ENCODE measurements at places on chromosomes 7 and 10.

- no peak for DNase-seq
These were observed 12.8 kb downstream of the CNNM1 start for GRCh38 chr10:99341860-99342490.

DNA sequence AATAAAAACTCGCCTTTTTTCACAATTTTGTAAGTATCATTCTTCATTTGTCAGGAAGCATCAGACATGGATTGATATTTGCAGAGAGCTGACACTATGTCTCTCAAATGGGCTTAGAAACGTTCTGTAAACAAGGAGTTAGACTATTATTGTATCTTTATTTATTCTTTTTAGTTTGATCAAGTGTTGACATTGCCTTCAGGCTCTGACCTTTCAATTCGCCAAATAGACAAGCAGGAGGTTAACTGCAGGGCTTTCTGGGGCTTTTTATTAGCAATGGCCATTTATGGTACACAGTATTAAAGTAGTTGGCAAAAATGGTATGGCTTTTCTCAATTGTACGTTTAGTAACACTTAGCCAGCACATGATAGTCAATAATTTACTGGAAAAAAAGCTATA lies 221.7 kb downstream of the ZWINT start:
- DNase-seq: no peak

- DNase-seq: no peak
These were observed 51.7 kb upstream of the PITRM1 start for GRCh38 chr10:3224241-3224640.

- DNase-seq: no peak
These were observed 6.9 kb upstream of the ORAI2 start for GRCh38 chr7:102426268-102427018.

GRCh38 chr7:93977211-93977950 lies 26.8 kb downstream of the BET1 start:
- no peak for DNase-seq

DNA sequence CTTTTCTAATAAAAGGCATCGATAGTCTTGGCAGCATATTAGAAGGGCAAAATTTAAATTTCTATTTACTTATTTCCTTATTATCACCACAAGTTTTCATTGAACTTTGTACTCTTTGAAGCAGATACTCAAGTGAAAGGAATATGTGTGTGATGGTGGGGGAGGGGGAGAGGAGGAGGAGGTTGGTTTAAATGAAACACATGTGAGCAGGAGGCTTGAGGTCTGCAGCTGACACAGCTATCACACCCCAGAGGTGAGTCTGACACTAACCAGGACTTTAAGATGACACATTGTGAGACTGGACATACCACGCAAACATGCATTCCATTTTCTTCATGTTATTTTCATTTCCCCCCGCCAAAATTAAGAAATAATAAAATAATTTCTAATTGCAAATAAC lies 63.3 kb downstream of the CTTNBP2 start:
- no peak for DNase-seq

- DNase-seq: no peak
These were observed 46.4 kb upstream of the NXPH1 start for GRCh38 chr7:8386926-8387550.

DNA sequence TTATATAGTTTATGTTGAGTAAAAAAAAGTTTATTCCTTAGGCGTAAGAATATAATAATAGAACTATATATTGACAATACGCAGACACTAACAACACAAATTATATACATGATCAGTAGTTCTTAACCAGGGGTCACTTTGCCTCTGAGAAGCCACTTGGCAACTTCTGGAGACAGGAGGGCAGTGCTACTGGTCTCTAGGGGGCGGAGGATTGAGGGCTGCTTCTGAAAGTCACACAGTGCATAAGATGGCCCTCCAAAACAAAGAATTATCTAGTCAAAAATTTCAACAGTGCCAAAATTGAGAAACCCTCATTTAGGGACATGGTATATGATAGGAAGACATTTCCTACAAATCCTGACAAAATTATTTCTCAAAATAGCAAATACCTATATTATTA lies 77.1 kb downstream of the THSD7A start:
- no peak for DNase-seq

- DNase-seq: no peak
These were observed 82.9 kb downstream of the SEMA3D start for GRCh38 chr7:85103962-85104361.

DNA sequence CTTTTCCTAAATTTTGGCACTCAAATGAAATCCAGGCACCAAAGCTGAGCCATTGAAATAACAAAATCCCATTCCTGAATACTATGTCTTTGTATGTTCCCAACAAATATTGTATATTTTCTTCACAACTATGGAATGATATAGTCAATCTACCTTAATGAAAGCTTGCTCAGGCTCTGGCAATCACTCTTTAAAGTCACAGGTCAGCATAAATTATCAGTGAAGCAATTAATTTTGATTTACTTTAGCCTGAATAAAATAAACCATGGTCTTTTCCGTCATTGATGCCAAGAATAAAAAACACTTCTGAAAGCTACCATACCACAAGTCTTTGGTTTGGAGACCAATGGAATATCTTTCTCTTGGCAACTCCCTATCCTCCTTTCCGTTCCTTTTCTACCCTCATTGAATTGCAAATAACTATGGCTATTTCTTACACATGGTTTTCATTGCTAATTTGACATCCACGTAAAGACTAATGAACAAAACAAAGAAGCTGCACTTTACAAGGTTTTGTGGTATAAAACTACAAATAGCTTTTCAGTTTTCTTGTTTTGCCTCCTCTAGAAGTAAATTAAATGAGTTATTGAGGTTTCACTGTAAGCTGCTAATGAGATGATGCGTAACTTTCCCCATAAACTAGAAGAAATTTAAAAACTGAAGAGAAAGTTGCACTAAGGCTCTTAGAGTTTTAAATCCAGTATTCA lies 166.6 kb downstream of the TAX1BP1 start:
- no peak for DNase-seq

- DNase-seq: no peak
These were observed 221.3 kb upstream of the SMIM30 start for GRCh38 chr7:113339661-113340060.

- DNase-seq: no peak
These were observed 133.7 kb downstream of the LHPP start for GRCh38 chr10:124595143-124595883.

GRCh38 chr10:60208676-60209269 lies 180.9 kb downstream of the ANK3 start:
- DNase-seq: no peak

DNA sequence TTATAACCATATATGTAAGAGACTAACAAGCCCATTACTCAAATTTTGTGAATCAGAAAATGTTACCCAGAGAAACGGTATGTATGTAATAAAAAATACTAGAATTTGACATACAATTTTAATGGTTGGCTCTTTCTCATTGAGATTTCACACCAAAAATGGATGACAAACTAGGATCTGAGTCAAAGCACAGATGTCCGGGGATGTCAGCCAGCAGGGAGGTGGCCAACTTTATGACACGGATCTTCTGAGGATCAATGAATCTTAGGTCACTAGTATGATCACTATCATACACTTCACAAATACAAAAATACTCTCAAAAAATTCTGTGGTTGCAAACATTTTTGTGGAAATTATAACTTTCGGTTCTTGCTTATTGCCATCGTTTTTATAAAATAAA lies 173.5 kb upstream of the NFE2L3 start:
- no peak for DNase-seq

DNA sequence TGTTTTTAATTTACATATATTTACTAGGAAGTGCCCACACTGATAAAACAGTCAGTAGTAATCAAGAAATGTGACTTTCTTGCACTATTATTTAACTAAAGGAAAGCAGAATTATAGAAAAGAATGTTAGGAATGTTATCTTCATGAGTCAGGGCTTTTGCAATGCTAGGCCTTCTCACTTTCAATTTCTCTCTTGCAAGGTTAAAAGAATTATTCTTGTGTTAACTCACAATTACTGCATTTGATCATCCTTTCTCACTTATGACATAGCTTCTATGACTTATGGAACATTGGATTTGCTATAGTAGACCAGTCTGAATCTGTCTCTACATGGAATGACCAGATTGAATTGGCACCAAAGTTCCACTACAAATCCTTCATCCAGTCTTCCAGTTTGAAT lies 192.4 kb downstream of the SDK1 start:
- no peak for DNase-seq

DNA sequence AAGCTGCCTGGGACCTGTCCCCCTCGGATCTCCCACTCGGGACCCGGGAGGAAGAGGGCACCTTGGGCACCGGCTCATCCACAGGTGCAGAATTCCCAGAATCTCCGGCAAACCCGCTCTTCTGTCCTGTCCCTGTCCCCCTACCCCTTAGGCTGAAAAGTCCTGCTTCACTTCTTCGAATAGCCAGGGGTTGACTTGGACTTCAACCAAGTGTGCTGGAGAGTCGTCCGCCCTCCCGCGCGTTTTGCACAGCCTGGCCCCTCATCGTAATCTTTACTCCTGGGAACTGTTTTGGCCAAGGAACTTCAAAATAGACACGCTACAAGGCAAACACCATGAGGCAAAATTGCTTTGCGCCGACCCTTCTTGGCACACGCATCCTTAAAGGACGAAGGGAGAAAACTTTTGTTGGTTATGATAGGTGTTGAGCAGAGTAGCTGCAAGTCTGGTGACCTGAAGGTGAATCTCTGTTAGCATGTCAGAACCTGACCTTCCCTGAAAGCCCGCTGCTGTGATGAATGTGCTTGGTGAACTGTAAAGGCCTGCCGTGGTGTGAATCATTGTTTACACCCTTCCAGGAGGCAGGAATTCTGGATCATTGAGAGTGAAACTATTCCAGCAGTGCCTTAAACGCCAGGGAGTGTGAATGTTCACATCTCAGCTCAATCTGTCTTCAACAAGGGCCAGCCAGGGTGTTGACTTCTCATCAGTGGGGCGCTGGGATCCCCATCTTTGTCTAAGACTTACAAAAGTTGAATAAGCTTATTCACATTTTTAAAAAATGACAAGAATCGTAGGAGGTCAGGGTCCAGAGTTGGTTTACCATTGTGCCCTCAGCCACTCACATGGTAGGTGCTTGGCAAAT lies 589 bp upstream of the RAPGEF5 start:
- peak; percentile 32 for DNase-seq

- no peak for DNase-seq
These were observed 4.3 kb downstream of the YWHAG start for GRCh38 chr7:76354516-76354915.

GRCh38 chr7:25009257-25009656 lies 29.3 kb upstream of the OSBPL3 start:
- no peak for DNase-seq

- no peak for DNase-seq
These were observed 119.8 kb downstream of the GRK5 start for GRCh38 chr10:119327096-119327745.

- DNase-seq: peak; percentile 5
These were observed 316.2 kb downstream of the SORCS3 start for GRCh38 chr10:104957178-104957841.

- DNase-seq: no peak
These were observed 57.6 kb upstream of the PDGFA start for GRCh38 chr7:577278-577665.

DNA sequence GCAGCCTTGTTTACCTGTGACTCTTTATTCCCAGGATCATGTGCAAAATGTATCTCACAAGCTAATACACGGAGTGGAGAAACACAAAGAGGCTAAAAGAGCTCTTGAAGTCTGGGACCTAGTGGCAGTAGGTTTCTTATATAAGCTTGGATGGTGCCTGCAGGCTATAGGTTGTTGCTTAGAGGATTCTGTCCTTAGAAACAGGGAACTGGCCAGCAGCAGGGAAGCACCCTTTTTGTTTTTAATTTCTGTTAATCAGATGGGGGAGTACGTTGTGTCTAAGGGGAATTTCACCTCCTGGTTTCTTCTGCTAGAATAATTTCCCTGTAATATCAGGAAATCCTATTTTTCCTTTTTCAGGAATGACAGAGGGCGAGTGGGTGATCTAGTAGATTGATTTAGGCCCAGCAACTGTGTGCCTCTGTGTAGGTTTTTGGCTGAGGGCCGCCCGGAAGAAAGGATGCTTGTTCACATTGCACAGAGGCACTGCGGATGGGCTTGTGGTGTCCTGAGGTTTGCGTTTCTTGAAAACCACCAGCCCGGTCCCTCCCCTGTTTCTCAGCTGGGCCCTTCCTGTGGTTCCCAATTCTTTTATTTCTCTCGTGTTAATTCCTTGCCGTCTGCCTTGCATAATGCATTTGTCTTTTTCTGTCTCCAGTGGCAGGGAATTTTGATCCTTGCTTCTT lies 158.0 kb downstream of the CAMK1D start:
- DNase-seq: no peak

- DNase-seq: no peak
These were observed 57.1 kb upstream of the CELF2 start for GRCh38 chr10:10960534-10960933.

- no peak for DNase-seq
These were observed 505.1 kb downstream of the INHBA start for GRCh38 chr7:41197769-41198168.

DNA sequence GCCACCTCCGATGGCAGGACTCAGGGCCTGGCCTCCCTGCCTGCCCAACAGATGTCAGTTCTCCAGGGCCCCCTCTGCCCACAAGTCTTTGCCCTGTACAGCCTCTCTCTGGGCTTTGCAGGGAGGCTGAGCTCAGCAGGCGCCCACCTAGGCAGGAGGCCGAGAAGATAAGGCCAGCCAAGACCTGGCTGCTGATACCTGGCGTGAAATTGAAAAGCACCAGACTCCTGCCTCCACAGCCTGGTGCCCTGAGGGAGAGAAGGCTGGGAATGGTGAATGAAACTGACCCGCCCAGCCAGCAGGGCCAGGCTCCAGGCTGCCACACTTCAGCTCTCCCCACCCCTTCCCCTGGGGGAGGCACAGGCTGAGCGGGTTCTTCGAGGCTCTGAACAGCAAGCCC lies 145.8 kb downstream of the CDH23 start:
- DNase-seq: no peak

DNA sequence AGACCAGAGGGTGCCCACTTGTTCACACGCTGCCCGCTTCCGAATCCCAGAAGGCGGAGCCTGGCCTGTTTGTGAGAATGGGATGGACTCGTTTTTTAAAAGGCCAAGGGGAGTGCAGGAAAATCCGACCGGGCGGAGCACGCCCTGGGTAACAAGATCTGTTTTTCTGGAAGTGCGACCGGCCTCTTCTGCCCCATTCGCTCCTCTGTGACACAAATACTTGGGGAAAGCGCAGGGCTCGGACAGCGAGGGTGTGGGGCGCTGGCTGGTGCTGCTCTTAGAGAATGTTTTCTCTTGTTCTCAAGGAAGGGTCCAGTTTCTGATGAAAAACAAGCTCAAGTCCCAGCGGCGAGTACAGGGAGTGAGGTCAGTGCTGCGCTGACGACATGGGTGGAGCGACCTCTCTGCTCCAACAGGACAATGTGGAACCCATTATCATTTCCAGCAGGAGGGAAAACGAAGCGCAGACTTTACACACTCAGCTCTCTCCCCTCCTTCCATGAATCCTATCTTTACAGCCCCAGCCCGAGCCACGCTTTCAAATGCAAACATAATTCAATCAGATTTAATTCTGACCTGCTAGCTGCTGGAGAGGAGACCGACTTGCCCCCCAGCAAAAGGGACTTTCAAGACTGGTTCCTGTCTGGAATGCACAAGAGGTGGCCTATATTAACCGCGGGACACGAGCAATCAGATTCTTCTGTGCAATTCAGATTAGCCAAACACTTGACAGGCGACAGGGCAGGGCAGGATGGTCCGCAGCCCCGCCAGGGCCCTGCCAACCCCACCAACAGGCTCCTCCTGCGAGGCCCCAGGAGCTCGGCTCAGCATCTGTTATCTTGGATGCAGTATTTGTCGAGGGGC lies 1.1 kb downstream of the RADIL start:
- peak; percentile 5 for DNase-seq

Measured in NCI-H2227 treated with DMSO at 0.1 percent for 48 hours (cell line).